ENCODE measurements at places on chromosomes 11 and 22.

DNA sequence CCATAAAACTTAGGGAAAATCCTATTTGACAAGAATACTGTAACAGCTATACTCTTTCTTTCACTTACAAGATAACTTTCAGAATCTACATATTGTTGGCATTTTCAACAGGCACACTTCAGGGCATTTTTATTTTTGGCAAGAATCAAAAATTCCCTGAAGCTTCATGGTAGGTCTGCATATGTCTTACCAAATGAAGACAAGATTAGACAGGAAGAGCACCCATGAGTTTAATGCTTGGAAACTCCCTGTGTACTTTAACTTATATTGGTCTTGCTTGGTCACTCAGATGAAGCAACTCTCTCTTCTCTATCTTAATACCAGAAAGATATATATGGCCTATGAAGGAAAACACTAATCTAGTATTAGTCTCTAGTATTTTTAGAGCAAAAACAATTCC lies 137.7 kb downstream of the ATG16L2 start:
- peak; percentile 10 for DNase-seq

DNA sequence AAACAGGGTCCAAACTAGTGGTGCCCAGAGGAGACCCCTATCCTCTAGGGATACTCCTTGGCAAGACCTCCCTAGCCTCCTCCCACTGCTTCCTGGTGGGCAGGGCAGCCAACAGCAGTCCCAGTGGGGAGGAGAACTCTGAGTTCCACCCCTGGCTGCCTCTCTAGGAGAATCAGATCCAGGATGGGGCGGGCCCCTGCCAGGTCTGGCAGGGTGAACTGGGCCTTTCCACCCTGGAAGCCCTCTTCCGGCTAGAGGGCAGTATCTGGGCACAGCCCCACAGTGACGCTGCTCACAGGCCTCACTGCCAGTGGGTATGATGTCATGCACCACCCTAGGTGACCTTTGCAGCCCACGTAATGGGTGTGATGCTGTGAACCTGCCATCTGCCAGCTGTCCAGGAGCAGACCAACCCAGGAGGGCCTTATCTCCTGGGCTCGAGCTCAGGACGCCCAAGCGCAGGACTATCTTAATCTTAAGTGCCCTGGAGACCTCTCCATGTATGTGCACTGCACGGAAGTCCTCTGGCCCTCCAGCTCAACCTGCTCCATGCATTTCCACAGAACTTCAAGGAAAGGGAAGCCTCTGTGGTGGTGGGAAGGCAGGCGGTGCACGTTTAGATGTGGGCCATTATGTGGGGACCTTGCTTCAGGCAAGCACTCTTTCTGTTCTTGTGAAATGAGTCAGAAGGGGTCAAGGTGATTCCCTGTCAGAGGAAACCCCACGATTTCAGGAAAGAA lies 31.8 kb upstream of the FCHSD2 start:
- no peak for DNase-seq

- peak; percentile 74 for DNase-seq
These were observed 498.6 kb upstream of the ISX start for GRCh38 chr22:34567367-34567766.

GRCh38 chr11:70423523-70424505 lies 25.5 kb downstream of the CTTN start:
- DNase-seq = peak; percentile 88

All from kidney tubule cell (primary cell).